ENCODE measurements at places on chromosomes 4 and X. TPM values are rescaled to one million over a fixed set of nuclear protein-coding genes. Genes with fewer than 3 reads are reported as not detected.
A peak's percentile ranks its signal among the peaks of the same experiment; 100 is the strongest.

DNA sequence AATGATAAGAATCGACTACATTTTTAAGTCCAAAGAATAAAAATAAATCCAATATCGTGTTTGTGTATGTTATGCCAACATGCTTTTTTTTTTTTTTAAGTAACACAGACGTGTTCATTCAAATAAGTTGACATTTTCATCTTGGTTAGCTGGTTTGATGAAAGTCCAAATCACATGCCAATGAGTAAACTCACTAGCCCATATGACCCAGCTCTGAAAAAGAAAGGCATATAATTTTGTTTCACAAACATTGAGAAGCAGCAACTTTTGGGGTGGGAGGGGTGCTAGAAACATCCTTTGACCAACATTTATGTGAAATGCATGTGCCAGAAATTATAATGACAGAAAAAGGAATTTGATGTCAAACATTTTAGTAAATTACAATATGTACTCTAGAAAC is 61.6 kb upstream of the SPP1 start:
- no peaks in the 10 kb centered on the region for H3K27me3 ChIP-seq
- peaks cover 77% of the 10 kb centered on the region for H3K4me1 ChIP-seq
- no peak overlapping the region for H3K4me3 ChIP-seq
- no peaks in the 10 kb centered on the region for H3K36me3 ChIP-seq
- DNase-seq, result no peak

PLXNB3 gene
- 4.2 TPM for total RNA-seq

- H3K27me3 ChIP-seq, result no peaks in the 10 kb centered on the region
- H3K36me3 ChIP-seq, result no peaks in the 10 kb centered on the region
- no peaks in the 10 kb centered on the region for H3K4me1 ChIP-seq
- no peak overlapping the region for H3K27ac ChIP-seq
Observed at GRCh38 chrX:39576041-39576872, 521.5 kb downstream of the BCOR start.

DNA sequence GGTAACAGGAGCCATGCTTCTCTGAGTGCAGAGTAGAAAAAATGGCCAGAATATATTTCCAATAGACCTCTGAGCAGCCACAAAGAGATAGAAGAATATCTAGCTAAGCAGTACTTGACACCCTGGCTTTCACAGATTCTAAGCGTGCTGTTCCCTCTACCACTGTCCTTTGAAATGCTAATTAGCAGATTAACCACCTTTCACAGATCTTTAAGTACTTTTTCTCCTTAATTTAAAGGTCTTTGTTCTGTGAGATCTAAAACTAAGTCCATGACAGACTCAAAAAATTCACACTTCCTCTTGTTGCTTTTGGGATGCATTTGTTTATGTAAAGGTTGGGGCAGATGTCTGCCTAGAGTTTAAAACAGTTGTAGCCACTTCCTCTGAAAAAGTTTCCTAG is 28.3 kb upstream of the MAGEC2 start:
- peak overlapping the region; percentile 16 for H3K4me3 ChIP-seq
- no peak for DNase-seq
- H3K4me1 ChIP-seq, result peaks cover 16% of the 10 kb centered on the region
- H3K36me3 ChIP-seq, result peaks cover 20% of the 10 kb centered on the region

GRCh38 chrX:97682991-97683840 is 799.5 kb downstream of the RPA4 start:
- H3K36me3 ChIP-seq, result 0 out of 2 replicates have a peak, but pooled peaks cover 2% of the 10 kb centered on the region
- DNase-seq, result no peak
- H3K27me3 ChIP-seq, result no peaks in the 10 kb centered on the region
- H3K27ac ChIP-seq, result no peak overlapping the region
- H3K4me1 ChIP-seq, result peaks cover 18% of the 10 kb centered on the region

DNA sequence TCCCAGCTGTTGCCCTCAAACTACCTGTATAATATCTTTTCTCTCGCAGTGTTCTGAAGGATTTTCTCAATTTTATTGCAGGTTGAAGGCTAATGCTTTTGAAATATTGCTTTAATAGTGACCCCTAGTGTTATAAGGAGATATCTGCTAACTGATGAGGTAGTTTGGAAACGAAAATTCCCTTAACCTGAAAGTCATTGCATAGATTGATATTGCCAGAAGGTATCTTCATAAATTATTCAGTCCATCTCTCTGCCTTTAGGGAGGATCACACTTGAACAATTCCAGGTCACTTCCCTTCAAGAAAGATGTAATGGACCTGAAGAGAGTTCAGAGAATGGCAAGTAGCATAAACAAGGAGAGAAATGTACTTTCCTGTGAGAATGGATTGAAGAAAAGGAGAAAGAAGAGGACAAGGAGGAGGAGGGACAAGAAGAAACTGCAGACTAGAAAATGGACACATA is 44.1 kb downstream of the TIGD4 start:
- no peaks in the 10 kb centered on the region for H3K36me3 ChIP-seq
- no peak for DNase-seq
- peak overlapping the region; percentile 0 for H3K27ac ChIP-seq
- H3K4me3 ChIP-seq, result no peak overlapping the region
- H3K4me1 ChIP-seq, result peaks cover 26% of the 10 kb centered on the region

GRCh38 chr4:134777606-134778005 is 576.0 kb upstream of the PABPC4L start:
- peaks cover 12% of the 10 kb centered on the region for H3K4me1 ChIP-seq
- no peak for DNase-seq
- no peak overlapping the region for H3K27ac ChIP-seq
- H3K4me3 ChIP-seq, result no peak overlapping the region
- H3K36me3 ChIP-seq, result peaks cover 28% of the 10 kb centered on the region
- H3K27me3 ChIP-seq, result no peaks in the 10 kb centered on the region

GRCh38 chrX:74160358-74160757 is 143.6 kb upstream of the ZCCHC13 start:
- no peaks in the 10 kb centered on the region for H3K27me3 ChIP-seq
- no peak overlapping the region for H3K27ac ChIP-seq
- H3K36me3 ChIP-seq, result peaks cover 47% of the 10 kb centered on the region
- DNase-seq, result no peak
- H3K4me1 ChIP-seq, result no peaks in the 10 kb centered on the region
- H3K4me3 ChIP-seq, result no peak overlapping the region

- H3K4me1 ChIP-seq, result peaks cover 5% of the 10 kb centered on the region
- no peak for DNase-seq
- H3K4me3 ChIP-seq, result no peak overlapping the region
- H3K27ac ChIP-seq, result peak overlapping the region; percentile 30
- H3K27me3 ChIP-seq, result no peaks in the 10 kb centered on the region
Observed at GRCh38 chr4:915041-915474, 17.1 kb downstream of the GAK start.

NFKB1 gene
- 5.9 TPM for total RNA-seq

DNA sequence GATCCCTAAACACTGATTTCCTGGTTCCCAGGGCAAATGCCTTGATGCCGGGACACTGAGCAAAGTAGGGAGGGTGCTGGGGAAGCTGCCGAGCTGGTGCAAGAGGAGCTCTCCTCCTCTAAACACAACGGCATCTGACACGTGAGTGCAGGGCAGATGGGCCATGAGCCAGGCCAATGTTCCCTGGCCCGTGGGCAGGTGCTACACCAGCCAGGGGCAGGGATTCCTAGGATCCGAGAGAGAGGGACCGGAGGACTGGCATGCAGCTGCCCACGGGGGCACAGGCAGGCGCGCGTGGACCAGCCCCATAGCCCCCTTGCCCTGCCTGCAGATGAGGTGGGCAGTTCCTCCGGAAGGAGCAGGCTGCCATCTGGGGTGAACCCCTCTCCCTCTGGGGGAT is 66.8 kb upstream of the AFAP1 start:
- no peaks in the 10 kb centered on the region for H3K4me1 ChIP-seq
- H3K36me3 ChIP-seq, result no peaks in the 10 kb centered on the region
- no peak overlapping the region for H3K4me3 ChIP-seq
- H3K27me3 ChIP-seq, result no peaks in the 10 kb centered on the region
- no peak for DNase-seq
- H3K27ac ChIP-seq, result no peak overlapping the region

DNA sequence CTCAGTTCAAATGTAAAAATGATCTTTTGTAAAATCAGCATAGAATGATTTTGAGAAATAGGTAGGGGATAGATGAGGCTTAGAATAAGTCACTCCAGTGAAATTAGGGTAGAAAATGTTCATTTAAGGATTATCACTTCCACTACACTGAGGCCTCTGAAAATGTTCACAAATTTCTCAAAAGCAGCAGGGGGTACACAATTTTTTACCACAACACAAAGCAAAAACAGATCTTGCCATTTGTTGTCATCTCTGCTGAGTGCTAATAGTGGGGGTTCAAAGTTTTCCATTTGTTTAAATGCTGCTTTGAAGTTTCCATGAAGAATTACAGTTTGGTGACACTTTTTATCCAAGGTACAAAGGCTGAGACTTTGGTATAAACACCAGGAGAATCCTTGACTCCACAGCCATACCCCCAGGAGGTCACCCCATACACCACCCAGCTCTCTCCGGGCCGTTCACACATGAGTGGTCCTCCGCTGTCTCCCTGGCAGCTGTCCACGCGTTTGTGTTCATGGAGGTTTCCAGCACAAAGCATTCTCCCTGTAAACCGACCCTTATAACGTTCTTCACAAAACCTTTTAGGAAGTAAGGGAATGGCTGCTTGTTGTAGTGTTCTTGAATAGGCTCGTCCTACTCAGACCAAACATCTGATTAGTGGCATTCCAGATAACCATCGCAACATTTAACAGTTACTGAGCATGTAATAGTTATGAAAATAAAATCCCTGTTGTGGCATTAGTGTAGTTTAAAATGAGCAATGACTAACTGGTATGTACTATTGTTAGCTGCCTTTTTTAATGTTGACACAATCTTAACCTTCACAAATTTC is 71.0 kb downstream of the PRSS12 start:
- H3K27me3 ChIP-seq, result no peaks in the 10 kb centered on the region
- peak overlapping the region; percentile 46 for H3K27ac ChIP-seq
- H3K4me1 ChIP-seq, result peaks cover 27% of the 10 kb centered on the region
- H3K4me3 ChIP-seq, result no peak overlapping the region
- H3K36me3 ChIP-seq, result peaks cover 28% of the 10 kb centered on the region

DNA sequence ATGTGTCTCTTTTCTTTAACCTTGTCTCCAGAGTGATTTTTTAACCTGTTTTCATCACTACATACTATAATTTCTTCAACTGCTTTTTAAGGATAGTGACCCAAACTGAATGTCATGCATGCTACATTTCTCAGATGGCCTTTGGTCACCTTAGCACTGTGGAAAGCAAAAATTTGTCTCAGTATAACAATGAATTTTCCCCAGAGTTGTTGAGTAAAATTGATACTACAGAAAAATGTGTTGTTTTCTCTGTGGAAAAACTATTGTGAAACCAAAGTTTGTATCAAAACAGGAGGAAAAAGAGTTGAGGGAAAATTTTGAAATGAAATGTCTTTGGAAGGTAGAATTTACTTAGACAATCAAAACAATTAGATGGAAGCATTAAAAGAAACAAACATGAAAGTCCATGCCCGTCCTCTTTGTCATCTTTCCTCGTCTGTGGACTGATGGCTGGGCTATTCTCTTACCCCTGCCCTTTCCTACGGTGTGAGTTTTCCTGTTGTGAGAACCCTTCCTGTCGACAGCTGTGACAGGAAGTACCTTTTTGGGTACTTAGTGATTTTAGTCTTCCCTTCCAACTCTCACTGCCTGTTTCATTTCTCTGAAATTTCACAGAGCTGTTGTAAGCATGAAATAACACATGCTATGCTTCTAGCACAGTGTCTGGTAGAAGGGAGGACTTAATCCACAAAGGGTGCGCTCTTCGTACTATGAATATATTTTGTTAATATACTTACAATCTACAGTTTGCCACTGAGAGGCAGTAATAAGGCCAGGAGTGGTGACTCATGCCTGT is 50.8 kb downstream of the LRP2BP start:
- no peak overlapping the region for H3K4me3 ChIP-seq
- H3K36me3 ChIP-seq, result peaks cover 39% of the 10 kb centered on the region
- no peak for DNase-seq
- H3K27ac ChIP-seq, result no peak overlapping the region

GRCh38 chr4:72112514-72113156 is 80.8 kb downstream of the NPFFR2 start:
- H3K4me1 ChIP-seq, result peaks cover 3% of the 10 kb centered on the region
- H3K27me3 ChIP-seq, result no peaks in the 10 kb centered on the region
- no peak overlapping the region for H3K27ac ChIP-seq
- no peaks in the 10 kb centered on the region for H3K36me3 ChIP-seq
- H3K4me3 ChIP-seq, result no peak overlapping the region

- H3K27ac ChIP-seq, result no peak overlapping the region
- no peak for DNase-seq
- peaks cover 23% of the 10 kb centered on the region for H3K36me3 ChIP-seq
- H3K27me3 ChIP-seq, result no peaks in the 10 kb centered on the region
Observed at GRCh38 chr4:168197926-168198325, 105.6 kb downstream of the ANXA10 start.

NAA11 gene
- not detected for total RNA-seq

NLGN3 gene
- 11.7 TPM for total RNA-seq

GRCh38 chr4:119207051-119207450 is 5.5 kb upstream of the USP53 start:
- H3K27me3 ChIP-seq, result peaks cover 8% of the 10 kb centered on the region
- no peak for DNase-seq
- no peak overlapping the region for H3K27ac ChIP-seq
- H3K4me1 ChIP-seq, result peaks cover 39% of the 10 kb centered on the region

DNA sequence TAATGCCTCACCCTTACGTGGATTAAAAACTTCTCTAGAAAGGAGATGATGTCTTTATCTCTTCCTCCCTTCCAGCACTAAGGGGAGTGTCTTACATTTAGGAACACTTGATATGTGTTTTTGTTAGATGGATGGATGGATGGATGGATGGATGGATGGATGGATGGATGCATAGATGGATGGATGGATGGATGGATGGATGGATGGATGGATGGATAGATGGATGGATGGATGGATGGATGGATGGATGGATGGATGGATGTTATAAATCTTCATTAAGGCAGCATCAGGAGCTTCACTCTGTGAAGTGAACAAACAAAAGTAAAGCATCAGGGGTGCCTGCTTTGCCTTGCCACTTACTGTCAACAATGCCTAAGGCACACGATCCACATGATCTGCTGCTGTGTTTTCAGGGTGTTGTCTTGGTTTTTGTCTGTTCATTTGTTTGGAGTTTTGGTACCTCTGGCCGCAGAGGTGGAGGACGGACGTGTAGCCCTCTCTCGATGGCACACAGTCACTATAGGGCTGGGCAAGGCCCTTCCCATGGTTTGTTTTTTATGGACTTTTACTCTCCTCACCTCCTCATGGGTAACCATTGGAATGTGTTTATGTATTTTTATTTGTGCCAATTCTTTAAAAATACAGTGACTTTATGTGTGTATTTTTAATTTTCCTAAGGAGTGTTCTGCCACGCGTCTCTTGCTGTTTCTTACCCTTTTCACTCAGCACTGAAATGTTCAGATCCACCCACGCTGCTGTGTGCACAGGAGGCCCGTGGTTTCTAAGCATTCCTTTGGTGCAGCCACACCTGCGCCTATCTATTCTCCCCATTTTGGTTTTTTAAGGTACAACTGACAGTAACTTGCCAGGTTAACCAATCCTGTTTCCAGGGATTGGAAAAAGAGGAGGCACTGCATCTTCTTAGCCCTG is 91.8 kb upstream of the ENPP6 start:
- H3K36me3 ChIP-seq, result peaks cover 6% of the 10 kb centered on the region
- no peak overlapping the region for H3K4me3 ChIP-seq
- no peaks in the 10 kb centered on the region for H3K27me3 ChIP-seq
- H3K27ac ChIP-seq, result no peak overlapping the region
- no peak for DNase-seq

GRCh38 chr4:33625748-33626147 is 2618.6 kb downstream of the ARAP2 start:
- no peak for DNase-seq
- no peaks in the 10 kb centered on the region for H3K4me1 ChIP-seq
- 0 out of 2 replicates have a peak, but pooled peaks cover 4% of the 10 kb centered on the region for H3K36me3 ChIP-seq
- H3K4me3 ChIP-seq, result no peak overlapping the region
- H3K27ac ChIP-seq, result no peak overlapping the region
- H3K27me3 ChIP-seq, result no peaks in the 10 kb centered on the region

HTRA3 gene
- 5.5 TPM for total RNA-seq
